ENCODE measurements at places on chromosomes 5 and 9. TPM values are rescaled to one million over a fixed set of nuclear protein-coding genes. Genes with fewer than 3 reads are reported as not detected.
A peak's percentile ranks its signal among the peaks of the same experiment; 100 is the strongest.

DNA sequence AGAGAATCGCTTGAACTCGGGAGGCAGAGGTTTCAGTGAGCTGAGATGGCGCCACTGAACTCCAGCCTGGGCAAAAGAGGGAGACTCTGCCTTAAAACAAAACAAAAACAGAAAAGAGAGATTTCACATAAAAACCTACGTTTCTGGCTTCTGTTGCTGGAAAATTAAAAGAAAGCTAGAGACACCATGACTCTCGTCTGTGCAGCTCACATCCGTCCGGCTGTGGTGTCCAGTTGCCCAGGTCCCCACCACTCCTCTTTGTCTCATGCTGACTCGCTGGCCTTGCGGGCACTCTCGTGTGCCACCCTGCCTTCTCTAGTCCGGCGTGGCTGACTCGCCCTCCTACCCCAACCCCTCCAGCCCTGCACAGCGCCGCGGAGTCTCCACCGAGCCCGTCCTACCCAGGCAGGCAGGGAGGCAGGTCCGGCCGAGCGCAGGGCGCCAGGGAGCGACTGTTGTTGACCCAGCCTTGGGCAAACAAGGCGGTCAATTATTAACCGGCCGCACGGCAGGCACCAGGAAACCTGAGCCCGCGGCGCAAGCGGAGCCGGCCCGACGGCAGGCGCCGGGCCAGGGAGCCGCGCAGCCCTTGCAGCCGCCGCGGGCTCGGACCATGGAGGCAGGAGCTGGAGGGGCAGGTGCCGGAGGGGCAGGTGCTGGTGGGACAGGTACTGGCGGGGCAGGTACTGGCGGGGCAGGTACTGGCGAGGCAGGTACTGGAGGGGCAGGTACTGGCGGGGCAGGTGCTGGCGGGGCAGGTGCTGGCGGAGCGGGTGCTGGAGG, at the start of gene PRRT1B:
PRRT1B (plus strand) TSS at position 521 of the 783 bp plus-strand sequence; CDS start at position 614, 93 bp downstream.
- no peak for DNase-seq
- no peaks in the 10 kb centered on the region for H3K36me3 ChIP-seq
- H3K4me3 ChIP-seq: no peak within 1 kb of the TSS
- peaks cover 34% of the 10 kb centered on the region for H3K27me3 ChIP-seq
- H3K4me1 ChIP-seq: peaks cover 3% of the 10 kb centered on the region

The LCN15 gene
- not detected for total RNA-seq

DNA sequence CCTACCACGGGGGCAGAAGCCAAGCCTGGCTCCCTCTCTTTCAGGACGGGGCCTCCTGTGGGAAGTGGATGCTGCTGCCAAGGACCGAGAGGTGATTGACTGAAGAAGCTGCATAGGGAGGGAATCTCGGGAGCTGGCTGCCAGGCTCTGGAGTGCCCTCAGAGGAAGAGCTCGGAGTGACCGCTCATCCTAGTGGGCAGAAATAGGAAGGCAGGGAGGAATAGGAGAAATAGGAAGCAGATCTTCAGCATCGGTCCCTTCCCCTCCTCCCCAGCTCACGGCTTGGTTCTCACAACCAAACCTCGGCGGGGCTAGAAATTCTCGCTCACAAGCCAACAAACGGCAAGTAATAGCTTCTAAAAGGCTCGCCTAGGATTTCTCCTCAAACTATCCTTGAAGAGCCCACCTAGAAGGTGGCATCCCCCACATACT, 159.9 kb upstream of the RAI14 start:
- H3K4me1 ChIP-seq: peaks cover 18% of the 10 kb centered on the region
- no peak for DNase-seq
- no peak overlapping the region for H3K4me3 ChIP-seq
- H3K27me3 ChIP-seq: no peaks in the 10 kb centered on the region
- no peak overlapping the region for H3K27ac ChIP-seq

DNA sequence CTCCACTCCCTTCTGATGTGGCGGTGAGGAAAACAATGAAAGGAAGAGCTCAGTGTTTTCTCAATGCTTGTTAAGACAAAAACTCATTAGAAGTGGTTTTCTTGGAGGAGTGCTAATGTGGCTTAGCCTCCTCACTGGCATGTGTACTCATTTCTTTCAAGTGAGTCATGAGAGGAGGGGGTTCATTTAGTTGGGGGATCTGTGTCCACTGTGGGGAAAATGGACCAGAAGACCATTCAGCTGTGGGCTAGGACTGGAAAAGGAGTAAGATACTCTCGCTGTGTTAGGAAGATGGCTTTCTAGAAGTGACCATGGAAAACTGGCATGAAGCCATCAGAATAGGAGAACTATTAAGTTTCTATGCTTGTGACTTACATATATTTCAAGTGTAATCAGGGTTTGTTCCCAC, 23.5 kb downstream of the KLF9 start:
- DNase-seq: peak; percentile 72
- H3K4me3 ChIP-seq: peak overlapping the region; percentile 35
- H3K36me3 ChIP-seq: no peaks in the 10 kb centered on the region
- peak overlapping the region; percentile 37 for H3K27ac ChIP-seq
- no peaks in the 10 kb centered on the region for H3K27me3 ChIP-seq
- peaks cover 32% of the 10 kb centered on the region for H3K4me1 ChIP-seq

The ACSL6 gene
- total RNA-seq: not detected

GRCh38 chr9:98607152-98607551, 101.6 kb downstream of the GABBR2 start:
- H3K27me3 ChIP-seq: no peaks in the 10 kb centered on the region
- no peak overlapping the region for H3K4me3 ChIP-seq
- H3K36me3 ChIP-seq: no peaks in the 10 kb centered on the region
- no peak for DNase-seq

DNA sequence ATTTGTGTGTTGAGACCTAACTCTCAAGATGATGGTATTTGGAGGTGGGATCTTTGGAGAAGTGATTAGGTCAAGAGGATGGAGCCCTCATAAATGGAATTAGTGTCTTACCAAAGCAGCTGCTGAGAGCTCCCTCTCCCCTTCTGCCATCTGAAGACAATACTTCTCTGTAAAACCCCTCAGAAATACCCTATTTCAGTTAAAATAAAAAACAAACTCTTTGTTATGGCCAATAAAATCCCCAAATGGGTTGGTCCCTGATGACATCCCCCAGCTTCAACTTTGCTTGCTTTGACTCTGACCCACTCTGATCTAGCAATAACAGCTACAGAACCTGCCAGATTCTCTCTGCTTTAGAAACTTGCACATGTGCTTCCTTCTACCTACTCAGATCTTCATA, 100.9 kb downstream of the SNCAIP start:
- no peak for DNase-seq
- no peaks in the 10 kb centered on the region for H3K36me3 ChIP-seq
- H3K27ac ChIP-seq: no peak overlapping the region

GRCh38 chr9:84699984-84700383, 30.5 kb downstream of the NTRK2 start:
- no peaks in the 10 kb centered on the region for H3K27me3 ChIP-seq
- H3K36me3 ChIP-seq: no peaks in the 10 kb centered on the region
- no peak for DNase-seq
- peaks cover 5% of the 10 kb centered on the region for H3K4me1 ChIP-seq
- H3K4me3 ChIP-seq: no peak overlapping the region

- no peaks in the 10 kb centered on the region for H3K27me3 ChIP-seq
- DNase-seq: no peak
- no peaks in the 10 kb centered on the region for H3K36me3 ChIP-seq
- H3K4me1 ChIP-seq: no peaks in the 10 kb centered on the region
Observed at GRCh38 chr5:26572480-26572879, 465.9 kb downstream of the CDH9 start.

DNA sequence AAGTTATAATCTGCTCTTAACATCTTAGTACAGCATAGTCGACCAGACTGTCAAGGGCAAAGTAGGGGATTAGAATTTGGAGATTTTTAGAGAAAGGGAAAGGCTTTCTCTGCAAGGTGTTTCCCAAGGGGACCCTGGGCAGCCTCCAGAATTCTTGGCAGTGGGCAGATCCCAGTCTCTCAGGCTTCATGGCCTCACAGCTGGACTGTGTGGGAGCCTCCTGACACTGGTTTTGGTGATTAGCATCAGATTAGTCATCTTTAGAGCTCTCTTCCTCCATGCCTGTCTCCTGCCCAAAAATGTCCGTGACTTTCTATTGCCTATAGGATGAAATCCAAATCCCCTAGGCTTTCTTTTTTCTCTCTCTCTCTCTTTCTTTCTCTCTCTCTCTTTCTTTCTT, 370.7 kb downstream of the ZSWIM6 start:
- H3K4me3 ChIP-seq: no peak overlapping the region
- no peaks in the 10 kb centered on the region for H3K4me1 ChIP-seq
- no peak overlapping the region for H3K27ac ChIP-seq
- H3K27me3 ChIP-seq: no peaks in the 10 kb centered on the region

The DUSP1 gene
- total RNA-seq: 46.5 TPM

DNA sequence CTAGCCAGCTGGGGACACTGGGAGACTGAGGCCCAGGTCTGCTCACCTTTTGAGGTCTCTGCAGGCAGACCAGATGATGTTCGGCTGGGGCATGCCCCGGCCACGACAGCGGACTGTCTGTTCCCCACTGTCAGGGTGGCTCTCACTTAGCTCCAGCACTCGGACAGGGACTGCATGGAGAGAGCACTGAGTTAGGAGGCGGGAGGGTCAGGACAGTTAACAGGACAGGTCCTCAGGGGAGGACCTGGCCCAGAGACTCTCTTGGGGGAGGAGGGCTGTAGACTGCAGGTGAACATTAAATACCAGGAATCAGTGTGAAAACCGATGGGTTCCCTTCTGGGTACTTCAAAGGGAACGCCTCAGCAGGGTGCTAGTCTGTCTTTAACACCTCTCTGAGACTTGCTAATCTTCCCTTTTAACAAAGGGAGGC, 25.1 kb downstream of the PDGFRB start:
- H3K27ac ChIP-seq: no peak overlapping the region
- no peak overlapping the region for H3K4me3 ChIP-seq
- DNase-seq: no peak
- H3K27me3 ChIP-seq: no peaks in the 10 kb centered on the region

GRCh38 chr5:17813214-17813613, 179.0 kb downstream of the TAF11L14 start:
- DNase-seq: no peak
- H3K36me3 ChIP-seq: no peaks in the 10 kb centered on the region
- H3K27ac ChIP-seq: no peak overlapping the region
- no peaks in the 10 kb centered on the region for H3K27me3 ChIP-seq

DNA sequence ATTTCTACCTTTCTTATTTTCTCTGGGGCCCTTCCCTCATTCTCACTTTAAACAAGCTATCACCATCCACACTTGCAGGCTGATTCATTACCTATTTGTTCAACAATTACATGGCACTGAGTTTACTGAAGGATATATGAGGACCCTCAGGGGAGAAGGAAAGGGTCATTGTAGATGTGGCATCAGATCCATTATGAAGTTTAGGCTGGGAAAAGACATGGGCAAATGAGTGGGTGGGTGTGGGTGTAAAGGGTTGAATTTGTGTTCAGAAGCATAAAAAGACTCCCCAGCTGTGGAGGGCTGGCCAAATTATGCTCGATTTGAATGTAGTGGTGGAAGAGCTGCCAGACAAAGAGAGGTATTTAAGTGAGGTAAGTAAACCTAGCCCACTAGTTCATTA, 55.9 kb upstream of the MTAP start:
- H3K4me3 ChIP-seq: no peak overlapping the region
- no peak for DNase-seq
- H3K27ac ChIP-seq: no peak overlapping the region

DNA sequence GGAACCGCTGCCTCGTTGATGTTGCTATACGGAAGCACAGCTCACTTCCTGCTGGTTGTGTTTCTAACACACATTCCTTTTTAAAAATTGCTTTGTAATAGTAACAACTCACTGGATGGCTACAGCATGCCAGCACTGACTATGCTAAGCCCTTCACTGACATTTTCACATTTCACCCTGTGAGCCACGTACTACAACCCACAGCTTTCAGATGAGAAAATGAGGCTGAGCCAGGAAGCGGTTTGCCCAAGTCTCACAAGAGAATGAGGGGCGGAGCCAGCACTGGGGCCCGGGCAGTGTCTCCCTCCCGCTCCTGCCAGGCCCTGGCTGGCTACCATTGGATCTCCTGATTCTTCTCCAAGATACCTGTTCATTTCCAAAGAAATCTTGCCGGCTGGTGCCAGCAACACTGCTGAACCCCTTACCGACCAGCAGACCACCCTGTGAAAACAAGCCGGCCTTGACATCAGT, 38.3 kb downstream of the FAM78A start:
- no peaks in the 10 kb centered on the region for H3K27me3 ChIP-seq
- no peak overlapping the region for H3K4me3 ChIP-seq
- peak overlapping the region; percentile 97 for H3K27ac ChIP-seq

The PCDHB2 gene
- 0.23 TPM for total RNA-seq

The GLRA1 gene
- not detected for total RNA-seq

The NRG2 gene
- 0.30 TPM for total RNA-seq

GRCh38 chr5:143979044-143979690, 167.2 kb downstream of the HMHB1 start:
- no peak overlapping the region for H3K4me3 ChIP-seq
- no peak for DNase-seq
- H3K27ac ChIP-seq: no peak overlapping the region
- H3K4me1 ChIP-seq: peaks cover 9% of the 10 kb centered on the region

The CARTPT gene
- total RNA-seq: not detected

The CDO1 gene
- total RNA-seq: 1.7 TPM

DNA sequence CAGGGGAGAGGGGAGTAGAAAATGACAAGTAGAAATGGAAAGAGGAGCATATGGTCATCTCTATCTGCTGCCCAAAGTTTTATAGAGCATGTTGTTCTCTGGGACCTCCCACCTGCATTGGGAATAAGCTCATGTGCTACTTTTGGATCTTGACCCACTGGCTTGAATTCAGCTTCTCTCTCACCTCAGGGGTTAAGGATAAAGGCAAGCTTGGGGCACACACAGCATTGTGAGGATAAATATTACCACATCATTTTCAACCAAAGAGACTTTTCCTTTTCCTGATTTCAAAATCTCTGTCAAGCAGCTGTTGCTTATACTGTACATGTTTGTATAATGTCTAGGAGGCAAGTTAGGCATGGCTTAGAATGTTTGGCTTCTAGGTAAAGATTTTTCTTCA, 16.6 kb downstream of the ATP10B start:
- no peaks in the 10 kb centered on the region for H3K27me3 ChIP-seq
- no peak for DNase-seq
- H3K4me3 ChIP-seq: no peak overlapping the region
- H3K36me3 ChIP-seq: no peaks in the 10 kb centered on the region

All from endothelial cell of umbilical vein (primary cell).